ENCODE measurements at places on chromosomes 11 and 22. TPM values are rescaled to one million over a fixed set of nuclear protein-coding genes. Genes with fewer than 3 reads are reported as not detected.

The RTN4R gene
- 10.7 TPM for total RNA-seq

The RBM14 gene
- total RNA-seq = 160 TPM

The OR5P2 gene
- total RNA-seq = not detected

The PHOX2A gene
- not detected for total RNA-seq

The GPR83 gene
- total RNA-seq = 2.8 TPM

The DSCAML1 gene
- not detected for total RNA-seq

The PRAME gene
- not detected for total RNA-seq

The MYBPC3 gene
- not detected for total RNA-seq

The SPON1 gene
- 41.4 TPM for total RNA-seq

The CNIH2 gene
- 4.9 TPM for total RNA-seq

The MMP13 gene
- total RNA-seq = not detected

The SLC25A17 gene
- 23.1 TPM for total RNA-seq

The NCR3LG1 gene
- 14.8 TPM for total RNA-seq

- H3K4me3 ChIP-seq = no peak overlapping the region
- H3K4me1 ChIP-seq = no peaks in the 10 kb centered on the region
- no peaks in the 10 kb centered on the region for H3K36me3 ChIP-seq
- H3K27ac ChIP-seq = no peak overlapping the region
- no peak for DNase-seq
- no peaks in the 10 kb centered on the region for H3K27me3 ChIP-seq
Observed at GRCh38 chr22:48635816-48636215, 1191.9 kb downstream of the BRD1 start.

- no peak overlapping the region for H3K27ac ChIP-seq
- H3K4me1 ChIP-seq = no peaks in the 10 kb centered on the region
- H3K36me3 ChIP-seq = no peaks in the 10 kb centered on the region
- DNase-seq = no peak
- H3K27me3 ChIP-seq = no peaks in the 10 kb centered on the region
Observed at GRCh38 chr22:26287382-26288225, 118.3 kb downstream of the SEZ6L start.

GRCh38 chr11:17504330-17505107 is 27.9 kb upstream of the ABCC8 start:
- H3K4me3 ChIP-seq = no peak overlapping the region
- no peak overlapping the region for H3K27ac ChIP-seq
- H3K27me3 ChIP-seq = no peaks in the 10 kb centered on the region
- H3K4me1 ChIP-seq = no peaks in the 10 kb centered on the region
- H3K36me3 ChIP-seq = no peaks in the 10 kb centered on the region

DNA sequence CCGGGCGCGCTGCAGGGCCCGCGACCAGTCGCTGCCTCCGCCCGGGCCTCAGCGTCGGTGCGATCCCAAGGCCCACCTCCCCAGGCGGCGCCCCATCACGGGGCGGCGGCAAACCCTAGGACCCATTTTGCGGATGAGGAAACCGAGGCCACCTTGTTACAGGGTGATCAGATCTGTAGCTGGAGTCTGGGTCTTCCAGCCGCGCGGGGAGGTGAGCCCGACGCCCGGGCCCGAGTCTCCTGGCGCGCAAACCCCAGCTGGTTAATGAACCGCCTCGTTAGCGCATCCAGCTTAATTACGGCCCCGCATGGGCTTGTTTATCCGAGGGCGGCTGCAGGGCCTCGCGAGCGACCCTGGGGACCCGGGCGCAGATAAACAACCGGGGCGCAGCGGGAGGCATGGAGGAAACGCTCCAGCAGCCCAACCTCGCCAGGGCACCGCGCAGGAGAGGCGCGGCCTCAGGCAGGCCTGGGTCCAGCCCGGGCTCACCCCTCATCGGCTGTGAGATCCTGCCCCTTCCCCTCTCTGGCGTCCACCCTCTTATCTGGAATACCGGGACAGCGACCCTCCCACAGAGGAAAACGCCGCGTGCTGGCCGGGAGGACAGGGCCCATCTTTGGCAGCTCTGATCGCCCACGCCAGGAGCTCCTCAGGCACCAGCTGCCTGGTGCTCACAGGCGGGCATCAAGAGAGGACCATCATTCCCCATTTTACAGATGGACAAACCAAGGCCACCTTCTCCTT is 14.7 kb downstream of the OTUB1 start:
- no peak overlapping the region for H3K4me3 ChIP-seq
- no peaks in the 10 kb centered on the region for H3K27me3 ChIP-seq
- no peaks in the 10 kb centered on the region for H3K4me1 ChIP-seq
- no peak for DNase-seq
- H3K27ac ChIP-seq = no peak overlapping the region
- H3K36me3 ChIP-seq = peaks cover 4% of the 10 kb centered on the region

DNA sequence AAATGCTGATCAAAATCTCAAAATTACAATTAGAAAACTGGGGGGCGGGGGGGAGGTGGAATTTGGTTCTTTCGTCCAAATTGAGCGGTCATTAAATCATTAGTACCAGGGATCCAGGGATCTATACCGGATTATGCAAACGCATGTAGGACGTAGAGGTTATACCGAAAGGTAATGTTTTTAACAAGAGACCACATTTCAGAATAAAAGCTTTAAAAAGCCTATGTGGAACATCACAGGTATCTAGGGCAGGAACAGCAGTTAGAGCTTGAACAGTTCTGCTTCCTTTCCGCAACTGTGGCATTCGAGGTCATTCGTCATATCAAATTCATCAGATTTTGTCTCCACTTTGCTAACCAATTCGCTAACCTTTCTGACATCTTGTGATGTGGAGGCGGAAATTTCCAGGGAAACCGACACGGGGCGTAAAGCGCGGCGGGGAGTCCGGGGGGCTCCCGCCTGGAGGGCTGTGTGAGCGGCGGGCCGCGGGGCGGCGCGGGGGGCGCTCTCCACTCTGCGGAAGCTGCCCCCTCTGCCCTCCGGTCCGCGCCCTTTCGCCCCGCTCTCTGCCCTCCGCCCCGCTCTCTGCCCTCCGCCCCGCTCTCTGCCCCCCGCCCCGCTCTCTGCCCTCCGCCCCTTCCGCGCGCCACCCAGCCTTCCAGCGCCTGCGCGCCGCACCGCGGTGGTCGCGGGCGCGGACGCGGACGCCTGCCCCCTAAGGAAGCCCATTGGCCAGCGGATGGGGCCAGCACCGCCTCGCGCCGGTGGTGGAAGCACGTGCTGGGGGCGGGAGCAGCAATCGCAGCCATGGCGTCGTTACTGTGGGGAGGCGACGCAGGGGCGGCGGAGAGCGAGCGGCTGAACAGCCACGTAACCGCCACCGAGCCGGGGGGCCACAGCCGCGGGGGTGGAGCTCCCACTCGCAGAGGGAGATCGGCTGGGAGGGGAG is at the start of gene DDX25:
TSS of gene DDX25 (plus strand) at position 798 of the 949 bp plus-strand sequence. CDS start at position 808, 10 bp downstream.
- H3K27ac ChIP-seq = peak within 1 kb of the TSS; percentile 94
- no peaks in the 10 kb centered on the region for H3K36me3 ChIP-seq
- H3K4me3 ChIP-seq = no peak within 1 kb of the TSS
- no peaks in the 10 kb centered on the region for H3K27me3 ChIP-seq
- H3K4me1 ChIP-seq = peaks cover 5% of the 10 kb centered on the region

- H3K4me3 ChIP-seq = no peak overlapping the region
- H3K27ac ChIP-seq = no peak overlapping the region
- H3K4me1 ChIP-seq = peaks cover 9% of the 10 kb centered on the region
Observed at GRCh38 chr11:56474729-56475235, 1.6 kb upstream of the OR5M3 start.

DNA sequence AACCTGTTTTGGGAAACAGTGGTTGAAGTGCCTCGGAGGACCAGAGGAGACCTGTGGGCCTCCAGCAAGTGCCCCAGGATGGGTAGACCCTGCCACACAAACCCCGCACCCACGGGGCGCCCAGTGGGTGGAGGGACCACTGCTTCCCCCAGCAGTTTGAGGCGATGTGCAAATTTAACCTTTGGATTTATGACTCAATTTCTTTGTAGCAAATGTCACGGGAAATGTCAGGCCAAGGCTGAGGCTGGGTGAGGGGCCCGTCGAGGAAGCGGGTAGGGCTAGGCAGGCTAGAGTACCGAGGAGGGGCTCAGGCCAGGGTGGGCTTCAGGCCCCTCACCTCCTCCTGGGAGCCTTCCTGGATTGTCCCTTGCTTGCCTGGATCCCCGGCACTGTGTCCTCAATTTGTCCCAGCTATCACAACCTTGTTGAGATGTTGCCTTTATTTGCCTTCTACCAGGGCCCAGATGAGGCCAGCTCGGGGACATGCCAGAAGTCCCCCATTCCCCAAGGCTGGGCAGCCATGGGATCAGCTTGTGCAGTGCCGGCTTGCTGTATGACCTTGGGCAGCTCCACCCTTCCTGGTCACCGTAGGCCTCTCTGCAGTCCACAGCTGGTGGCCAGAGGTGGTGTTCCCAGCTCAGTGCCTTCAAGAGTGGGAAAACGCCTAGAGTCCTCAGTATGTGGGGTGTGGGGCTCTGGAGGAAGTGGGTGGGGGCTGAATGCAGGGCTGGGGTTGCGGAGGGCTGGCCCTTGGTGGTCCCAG is 39.5 kb upstream of the PRODH start:
- H3K4me3 ChIP-seq = no peak overlapping the region
- H3K27ac ChIP-seq = no peak overlapping the region
- H3K4me1 ChIP-seq = 0 out of 2 replicates have a peak, but pooled peaks cover 3% of the 10 kb centered on the region
- no peaks in the 10 kb centered on the region for H3K27me3 ChIP-seq
- no peaks in the 10 kb centered on the region for H3K36me3 ChIP-seq
- no peak for DNase-seq

GRCh38 chr11:116890193-116890592 is 52.8 kb upstream of the APOA1 start:
- no peak for DNase-seq
- no peaks in the 10 kb centered on the region for H3K27me3 ChIP-seq
- no peak overlapping the region for H3K4me3 ChIP-seq
- no peak overlapping the region for H3K27ac ChIP-seq
- no peaks in the 10 kb centered on the region for H3K36me3 ChIP-seq

DNA sequence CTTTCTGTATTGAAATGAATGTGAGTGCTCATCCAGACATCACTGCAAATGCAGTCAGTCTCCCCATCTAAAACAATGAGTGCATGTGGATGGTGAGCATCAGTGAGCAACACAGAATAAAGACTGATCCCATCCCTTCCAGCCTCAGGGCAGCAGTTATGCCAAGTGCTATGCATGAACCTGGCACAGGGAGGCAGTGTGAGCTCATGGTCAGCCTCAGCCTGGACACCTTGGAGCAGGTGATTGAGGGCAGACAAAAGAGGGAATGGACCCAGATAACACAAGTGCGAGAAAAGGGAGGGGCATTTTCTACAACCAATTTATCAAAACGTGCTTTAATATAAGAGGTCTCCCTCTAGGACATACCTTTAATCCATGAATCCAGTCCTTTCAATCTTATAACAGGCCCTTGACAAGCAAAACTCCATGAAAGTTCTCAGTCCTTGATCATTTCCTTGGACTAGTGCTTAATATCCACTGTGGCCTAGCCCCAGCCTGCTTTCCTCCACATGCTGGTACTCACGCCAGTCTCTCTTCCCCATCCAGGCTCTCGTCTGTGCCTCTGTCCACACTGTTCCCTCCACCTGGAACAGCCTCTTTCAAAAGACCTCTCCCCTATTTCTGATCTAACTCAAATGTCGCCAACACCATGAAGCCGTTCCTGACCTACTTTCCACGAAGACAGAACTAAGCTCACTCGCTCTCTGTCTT is 50.5 kb upstream of the LRRC55 start:
- H3K27me3 ChIP-seq = 0 out of 2 replicates have a peak, but pooled peaks cover 2% of the 10 kb centered on the region
- H3K4me1 ChIP-seq = no peaks in the 10 kb centered on the region
- DNase-seq = peak; percentile 53
- H3K27ac ChIP-seq = no peak overlapping the region
- H3K4me3 ChIP-seq = no peak overlapping the region
- no peaks in the 10 kb centered on the region for H3K36me3 ChIP-seq

DNA sequence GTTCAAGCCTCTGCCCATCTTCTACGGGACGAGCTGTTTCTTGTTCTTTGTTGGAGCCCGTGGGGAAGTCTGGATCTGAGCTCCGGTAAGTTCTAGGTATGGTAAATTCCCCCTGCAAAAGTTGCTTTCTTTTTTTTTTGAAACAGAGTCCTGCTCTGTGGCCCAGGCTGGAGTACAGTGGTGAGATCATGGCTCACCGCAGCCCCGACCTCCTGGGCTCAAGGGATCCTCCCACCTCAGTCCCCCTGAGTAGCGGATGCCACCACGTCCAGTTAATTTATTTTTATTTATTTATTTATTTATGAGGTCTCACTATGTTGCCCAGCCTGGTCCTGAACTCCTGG is 35.5 kb upstream of the MOB2 start:
- H3K27ac ChIP-seq = no peak overlapping the region
- H3K4me1 ChIP-seq = peaks cover 9% of the 10 kb centered on the region
- DNase-seq = no peak
- H3K27me3 ChIP-seq = no peaks in the 10 kb centered on the region
- no peaks in the 10 kb centered on the region for H3K36me3 ChIP-seq
- H3K4me3 ChIP-seq = no peak overlapping the region

GRCh38 chr11:25766332-25767015 is 565.5 kb upstream of the ANO3 start:
- H3K27ac ChIP-seq = no peak overlapping the region
- no peaks in the 10 kb centered on the region for H3K4me1 ChIP-seq
- H3K4me3 ChIP-seq = no peak overlapping the region
- H3K27me3 ChIP-seq = no peaks in the 10 kb centered on the region

GRCh38 chr11:2261436-2262230 is 8.8 kb downstream of the ASCL2 start:
- DNase-seq = peak; percentile 25
- H3K4me1 ChIP-seq = no peaks in the 10 kb centered on the region
- H3K4me3 ChIP-seq = no peak overlapping the region
- H3K27ac ChIP-seq = peak overlapping the region; percentile 67
- H3K27me3 ChIP-seq = no peaks in the 10 kb centered on the region

- H3K27me3 ChIP-seq = no peaks in the 10 kb centered on the region
- no peak overlapping the region for H3K4me3 ChIP-seq
- no peaks in the 10 kb centered on the region for H3K36me3 ChIP-seq
Observed at GRCh38 chr22:39409516-39410029, 10.0 kb downstream of the TAB1 start.

GRCh38 chr11:124123622-124124021 is 8.4 kb downstream of the VWA5A start:
- no peak overlapping the region for H3K27ac ChIP-seq
- H3K27me3 ChIP-seq = no peaks in the 10 kb centered on the region
- H3K36me3 ChIP-seq = no peaks in the 10 kb centered on the region
- H3K4me1 ChIP-seq = no peaks in the 10 kb centered on the region
- no peak for DNase-seq

DNA sequence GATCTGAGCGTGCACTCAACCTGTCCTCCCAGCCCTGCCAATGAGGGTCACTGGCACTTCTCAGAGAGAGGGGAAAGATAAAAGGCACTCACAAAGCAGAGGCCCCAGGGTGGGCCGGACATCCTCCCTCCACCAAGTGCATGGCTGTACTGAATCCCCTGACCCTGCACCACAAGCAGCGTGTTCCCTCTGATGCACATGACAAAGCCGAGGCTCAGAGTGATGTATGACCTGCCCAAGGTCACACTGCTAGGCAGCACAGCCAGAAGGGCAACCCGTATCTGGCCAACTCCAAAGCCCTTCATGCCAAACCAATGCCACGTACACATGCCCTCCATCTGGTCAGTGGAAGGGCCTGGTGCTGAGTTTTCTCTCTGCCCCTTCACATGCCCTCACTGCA is 22.1 kb downstream of the SPATA19 start:
- no peak overlapping the region for H3K4me3 ChIP-seq
- no peak overlapping the region for H3K27ac ChIP-seq
- no peaks in the 10 kb centered on the region for H3K4me1 ChIP-seq
- H3K36me3 ChIP-seq = no peaks in the 10 kb centered on the region

- no peak overlapping the region for H3K4me3 ChIP-seq
- peaks cover 32% of the 10 kb centered on the region for H3K4me1 ChIP-seq
- no peaks in the 10 kb centered on the region for H3K36me3 ChIP-seq
- DNase-seq = peak; percentile 87
- no peaks in the 10 kb centered on the region for H3K27me3 ChIP-seq
Observed at GRCh38 chr11:67345920-67346819, 7.2 kb downstream of the POLD4 start.

GRCh38 chr11:119100246-119100970 is 1.2 kb downstream of the DPAGT1 start:
- peaks cover 19% of the 10 kb centered on the region for H3K4me1 ChIP-seq
- peak; percentile 66 for DNase-seq
- H3K27me3 ChIP-seq = no peaks in the 10 kb centered on the region

All from Caco-2 (cell line).